Retina (tissue), 1 donor: ENCODE measurements at places on chromosomes 6 and 20.

- DNase-seq, result no peak
Measured at GRCh38 chr6:12296255-12296573, 6.1 kb downstream of the EDN1 start.

DNA sequence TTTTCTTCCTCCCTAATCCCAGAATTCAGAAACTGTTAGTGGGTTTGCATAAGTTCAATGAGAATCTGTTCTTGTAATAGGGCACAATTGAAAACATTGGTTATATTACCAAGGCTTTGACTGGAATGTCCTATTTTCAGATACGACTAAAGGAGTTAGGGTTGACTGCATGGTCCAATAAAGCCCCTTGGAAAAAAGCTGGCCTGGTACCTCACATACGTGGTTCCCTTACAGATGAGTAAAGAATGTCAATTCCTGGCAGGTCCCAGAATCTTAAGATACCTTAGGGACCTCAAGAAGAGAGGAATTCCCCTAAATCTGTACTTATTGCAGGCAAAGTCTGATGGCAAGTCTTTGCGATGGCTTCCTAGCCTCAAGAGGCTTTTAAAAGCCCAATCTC is 4.6 kb downstream of the PPDPF start:
- no peak for DNase-seq

DNA sequence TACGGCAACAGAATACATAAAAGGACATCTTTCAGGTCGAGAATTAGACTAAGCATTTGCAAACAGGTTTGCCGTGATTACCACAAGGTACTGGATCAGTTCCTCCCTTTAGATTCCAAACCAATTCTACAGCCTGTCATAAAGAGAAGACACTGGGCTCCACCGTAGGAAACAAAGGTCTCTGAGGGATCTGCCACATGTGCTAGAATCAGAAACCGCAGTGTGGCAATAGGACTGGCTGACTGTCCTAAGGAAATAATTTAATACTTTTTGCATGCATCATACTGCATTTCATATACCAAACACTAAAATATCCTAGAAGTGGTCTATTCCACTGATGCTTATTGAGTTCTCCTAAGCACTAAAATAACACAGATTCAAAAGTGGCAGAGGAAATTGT is 59.2 kb downstream of the POPDC3 start:
- DNase-seq, result no peak

- no peak for DNase-seq
Measured at GRCh38 chr20:41649489-41649888, 31.3 kb upstream of the CHD6 start.

- no peak for DNase-seq
Measured at GRCh38 chr6:38192011-38192410, 372.5 kb downstream of the ZFAND3 start.

GRCh38 chr20:19802492-19803158 is 44.6 kb downstream of the RIN2 start:
- DNase-seq, result no peak

DNA sequence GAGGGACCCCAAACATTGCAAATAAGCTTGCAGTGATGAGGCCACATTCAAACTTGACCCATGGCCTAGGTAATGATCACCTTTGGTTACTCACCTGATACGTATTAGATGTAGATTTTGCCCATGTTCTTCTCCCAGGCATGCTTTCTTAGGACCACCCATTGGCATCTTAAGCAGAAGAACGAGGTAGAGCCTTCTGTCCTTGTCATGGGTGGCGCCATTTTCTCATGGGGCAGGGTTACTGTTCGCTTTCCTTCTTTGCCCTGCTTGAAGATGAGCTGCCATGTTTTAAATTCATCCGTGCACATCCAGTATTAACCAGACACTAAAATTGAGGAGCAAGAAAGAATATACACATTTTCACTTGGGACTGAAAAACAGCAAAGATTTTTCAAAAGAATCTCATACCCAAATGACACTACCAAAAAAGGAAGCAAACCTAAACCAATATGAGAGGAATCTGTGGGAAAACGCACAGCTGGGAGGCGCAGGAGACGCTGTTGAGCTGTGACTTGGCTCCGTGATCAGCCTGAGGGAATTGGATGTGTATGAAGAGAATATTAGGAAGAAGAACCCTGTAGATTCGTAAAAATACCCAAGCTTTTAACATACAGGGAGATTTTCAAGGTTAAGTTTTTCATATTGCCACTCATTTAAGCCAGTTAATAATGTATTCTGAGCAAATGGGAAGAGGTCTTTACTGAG is 36.6 kb downstream of the GMPR start:
- no peak for DNase-seq

DNA sequence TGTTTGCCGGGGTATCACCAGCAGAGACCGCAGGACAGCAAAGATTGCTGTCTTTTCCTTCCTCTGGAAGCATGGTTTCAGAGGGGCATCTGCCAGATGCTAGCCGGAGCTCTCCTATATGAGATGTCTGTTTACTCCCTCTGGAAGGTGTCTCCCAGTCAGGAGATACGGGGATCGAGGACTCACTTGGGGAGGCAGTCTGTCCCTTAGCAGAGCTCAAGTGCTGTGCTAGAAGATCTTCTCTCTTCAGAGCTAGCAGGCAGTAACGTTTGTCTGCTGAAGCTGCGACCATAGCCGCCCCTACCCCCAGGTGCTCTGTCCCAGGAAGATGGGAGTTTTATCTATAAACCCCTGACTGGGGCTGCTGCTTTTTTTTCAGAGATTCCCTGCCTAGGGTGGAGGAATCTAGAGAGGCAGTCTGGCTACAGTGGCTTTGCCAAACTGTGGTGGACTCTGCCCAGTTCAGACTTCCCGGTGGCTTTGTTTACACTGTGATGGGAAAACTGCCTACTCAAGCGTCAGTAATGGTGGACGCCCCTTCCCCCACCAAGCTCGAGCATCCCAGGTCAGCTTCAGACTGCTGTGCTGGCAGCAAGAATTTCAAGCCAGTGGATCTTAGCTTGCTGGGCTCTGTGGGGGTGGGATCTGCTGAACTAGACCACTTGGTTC is 133.0 kb upstream of the FLRT3 start:
- peak; percentile 51 for DNase-seq

- no peak for DNase-seq
Measured at GRCh38 chr6:165545806-165546205, 117.2 kb downstream of the PDE10A start.

DNA sequence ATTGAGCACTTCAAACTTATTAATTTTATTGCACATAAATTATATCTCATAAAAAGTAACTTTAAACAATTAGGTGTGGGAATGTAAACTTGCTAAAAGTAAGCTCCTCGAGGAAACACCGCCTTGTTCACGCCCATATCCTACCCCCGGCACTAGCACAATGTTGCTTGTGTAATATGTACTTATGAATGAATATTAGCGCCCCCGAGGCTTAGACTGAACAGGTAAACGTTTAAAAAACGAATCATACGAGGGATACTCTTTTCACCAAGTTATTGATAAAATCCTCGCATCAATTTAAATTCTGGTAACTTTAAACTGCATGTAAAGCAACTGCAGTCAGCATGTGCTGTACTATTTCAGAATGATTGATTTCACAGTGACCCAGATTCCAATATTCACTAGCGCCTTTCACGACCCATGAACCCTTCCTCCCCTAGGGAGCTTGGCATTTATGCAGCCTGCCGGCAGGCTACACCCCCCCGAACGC is 637 bp downstream of the TFB1M start:
- DNase-seq, result no peak

DNA sequence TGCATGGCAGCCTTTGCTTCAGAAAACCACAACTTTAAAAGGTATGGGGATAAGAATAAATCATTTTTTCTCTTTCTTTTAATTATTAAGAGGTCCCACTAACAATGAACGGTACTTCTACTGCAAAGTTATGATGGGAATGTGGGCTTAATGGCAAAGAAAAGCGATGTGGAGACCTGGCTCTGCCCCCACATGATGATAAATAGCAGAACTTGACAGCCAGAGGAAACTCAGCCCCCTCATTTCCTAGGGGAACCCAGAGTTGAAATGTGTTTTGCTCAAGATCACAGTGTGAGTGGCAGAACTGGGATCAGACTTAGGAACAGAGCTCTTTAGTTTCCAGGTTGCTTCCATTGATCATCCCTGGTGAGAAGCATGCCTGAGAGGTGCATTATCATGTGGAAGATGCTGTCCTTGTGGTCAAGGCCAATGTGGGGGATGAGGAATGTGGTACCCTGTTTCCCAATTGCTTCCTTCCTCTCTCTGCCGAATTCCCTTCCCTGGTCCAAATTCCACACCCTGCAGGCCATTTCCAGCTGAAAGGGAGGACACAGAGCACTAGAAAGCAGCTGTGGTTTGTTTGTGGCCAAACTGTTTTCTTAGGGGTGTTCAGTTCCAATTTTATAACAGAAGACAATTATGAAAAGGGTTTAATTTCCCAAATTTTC is 66.0 kb downstream of the BACH2 start:
- DNase-seq, result no peak

GRCh38 chr6:153787341-153787606 is 251.8 kb upstream of the OPRM1 start:
- DNase-seq, result no peak

DNA sequence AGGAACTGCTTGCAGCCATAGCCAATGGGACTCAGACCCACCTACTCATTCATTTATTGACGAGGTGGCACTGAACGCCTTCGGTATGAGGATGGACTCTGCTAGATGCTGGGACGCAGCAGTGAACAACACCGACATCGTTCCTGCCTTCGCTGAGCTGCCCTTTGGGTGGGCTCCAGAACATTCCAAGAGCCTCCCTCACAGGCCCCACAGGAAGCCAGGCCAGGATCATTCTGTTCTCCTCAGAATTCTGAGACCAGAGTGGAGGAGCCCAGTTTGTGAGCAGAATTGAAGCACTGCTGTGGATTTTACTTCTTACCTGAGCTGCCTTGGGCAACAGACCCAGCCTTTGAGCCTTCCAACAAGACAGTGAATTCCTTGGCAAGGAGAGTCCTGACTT is 82.1 kb downstream of the KCNB1 start:
- DNase-seq, result no peak

DNA sequence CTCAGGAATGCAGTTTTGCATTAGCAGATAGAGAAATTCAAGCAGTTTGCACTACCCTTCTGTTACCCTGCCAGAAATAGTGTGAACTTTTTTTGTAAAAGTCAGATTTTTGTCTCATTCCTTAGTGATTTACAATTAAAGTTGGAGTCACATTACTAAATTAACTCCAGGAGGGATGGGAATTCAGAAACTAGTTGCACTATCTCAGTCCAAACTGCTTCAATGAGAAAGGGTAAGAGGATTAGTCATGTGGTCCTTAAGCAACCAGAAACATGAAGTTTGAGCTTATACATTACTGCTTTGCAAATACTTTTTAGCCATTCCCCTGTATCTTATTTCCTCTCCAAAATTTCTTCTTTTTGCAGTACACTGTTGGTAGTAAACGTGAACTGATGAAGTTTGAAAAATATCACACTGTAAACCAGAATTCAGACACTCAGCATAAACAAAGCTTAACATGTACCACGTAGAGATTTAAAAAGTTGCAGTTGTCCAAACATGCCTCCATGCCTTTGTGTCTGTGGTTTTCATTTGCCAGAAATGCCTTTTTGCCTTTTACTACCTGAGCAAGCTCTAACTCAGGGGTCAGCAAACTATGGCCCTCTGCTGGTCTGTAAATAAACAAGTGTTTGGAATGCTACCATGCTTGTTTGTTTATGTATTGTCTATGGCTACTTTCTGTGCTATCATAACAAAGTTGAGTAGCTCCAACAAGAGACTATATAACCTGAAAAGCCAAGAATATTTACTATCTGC is 49.7 kb downstream of the TP53INP2 start:
- DNase-seq, result no peak

GRCh38 chr20:20736303-20736702 is 23.9 kb upstream of the RALGAPA2 start:
- DNase-seq, result no peak

GRCh38 chr6:21075986-21076385 is 517.6 kb upstream of the SOX4 start:
- no peak for DNase-seq

- no peak for DNase-seq
Measured at GRCh38 chr20:4613718-4614620, 107.7 kb upstream of the PRND start.

- DNase-seq, result no peak
Measured at GRCh38 chr6:158142789-158143188, 25.3 kb downstream of the SERAC1 start.

DNA sequence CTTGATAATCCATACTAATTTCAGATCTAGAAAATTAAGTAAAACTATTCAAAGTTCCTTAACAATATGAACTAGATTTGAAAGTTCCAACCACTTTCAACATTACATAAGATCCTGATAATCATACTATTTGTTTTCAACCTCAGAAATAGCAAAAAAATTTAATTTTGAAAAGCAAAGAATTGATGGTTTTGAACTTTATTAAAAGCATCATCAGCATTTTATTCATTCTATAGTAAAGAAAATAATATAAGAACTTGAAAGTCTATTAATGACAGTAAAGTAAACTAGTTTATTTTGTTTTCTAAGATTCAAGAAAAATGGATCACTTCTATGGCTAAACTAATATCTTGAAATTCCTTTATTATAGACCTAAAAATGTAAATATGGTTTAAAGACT is 26.8 kb downstream of the EYS start:
- no peak for DNase-seq

GRCh38 chr6:125952764-125953501 is 3.6 kb upstream of the HINT3 start:
- no peak for DNase-seq

- peak; percentile 80 for DNase-seq
Measured at GRCh38 chr6:41492261-41492891, 53.8 kb upstream of the FOXP4 start.

- peak; percentile 99 for DNase-seq
Measured at GRCh38 chr6:31834367-31835250, 7.1 kb downstream of the HSPA1B start.

- no peak for DNase-seq
Measured at GRCh38 chr6:13066050-13066449, 262.3 kb downstream of the TBC1D7 start.

DNA sequence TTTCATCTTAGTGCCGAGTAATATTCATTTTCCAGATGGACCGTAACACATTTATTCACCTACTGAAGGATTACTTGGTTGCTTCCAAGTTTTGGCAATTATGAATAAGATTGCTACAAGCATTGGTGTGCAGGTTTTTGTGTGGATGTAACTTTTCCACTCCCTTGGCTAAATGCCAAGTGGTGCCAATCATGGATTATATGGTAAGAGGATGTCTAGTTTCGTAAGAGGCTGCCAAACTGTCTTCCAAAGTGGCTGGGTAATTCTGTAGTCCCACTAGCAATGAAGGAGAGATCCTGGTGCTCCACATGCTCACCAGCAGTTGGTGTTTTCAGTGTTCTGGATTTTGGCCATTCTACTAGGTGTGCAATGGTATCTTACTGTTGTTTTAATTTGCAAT is 117.1 kb downstream of the IRF4 start:
- DNase-seq, result no peak

GRCh38 chr6:108484016-108484415 is 76.7 kb upstream of the FOXO3 start:
- no peak for DNase-seq
